ENCODE measurements at places on chromosomes 12 and 14.

- H3K36me3 ChIP-seq, result no peaks in the 10 kb centered on the region
- no peak overlapping the region for H3K27ac ChIP-seq
- no peaks in the 10 kb centered on the region for H3K4me1 ChIP-seq
- H3K4me3 ChIP-seq, result no peak overlapping the region
- DNase-seq, result no peak
These were observed 344.5 kb downstream of the TMTC2 start for GRCh38 chr12:83031196-83031595.

- H3K4me1 ChIP-seq, result no peaks in the 10 kb centered on the region
- no peaks in the 10 kb centered on the region for H3K36me3 ChIP-seq
- H3K27me3 ChIP-seq, result no peaks in the 10 kb centered on the region
- no peak for DNase-seq
- H3K27ac ChIP-seq, result no peak overlapping the region
These were observed 98.8 kb downstream of the DACT1 start for GRCh38 chr14:58736606-58737005.

- no peaks in the 10 kb centered on the region for H3K27me3 ChIP-seq
- no peaks in the 10 kb centered on the region for H3K4me1 ChIP-seq
- no peak overlapping the region for H3K27ac ChIP-seq
- H3K4me3 ChIP-seq, result no peak overlapping the region
These were observed 371.1 kb upstream of the RPL10L start for GRCh38 chr14:47022721-47023120.

GRCh38 chr12:85155791-85156190 lies 119.6 kb downstream of the LRRIQ1 start:
- H3K4me1 ChIP-seq, result no peaks in the 10 kb centered on the region
- H3K27ac ChIP-seq, result no peak overlapping the region
- no peaks in the 10 kb centered on the region for H3K36me3 ChIP-seq
- H3K27me3 ChIP-seq, result no peaks in the 10 kb centered on the region
- no peak overlapping the region for H3K4me3 ChIP-seq
- DNase-seq, result no peak

GRCh38 chr12:126076515-126076914 lies 1011.3 kb downstream of the AACS start:
- peaks cover 11% of the 10 kb centered on the region for H3K27me3 ChIP-seq
- no peak for DNase-seq
- no peaks in the 10 kb centered on the region for H3K4me1 ChIP-seq
- H3K36me3 ChIP-seq, result no peaks in the 10 kb centered on the region
- H3K27ac ChIP-seq, result no peak overlapping the region
- H3K4me3 ChIP-seq, result no peak overlapping the region

- DNase-seq, result no peak
- peaks cover 69% of the 10 kb centered on the region for H3K27me3 ChIP-seq
- H3K27ac ChIP-seq, result no peak overlapping the region
These were observed 41.9 kb downstream of the CYP46A1 start for GRCh38 chr14:99725774-99726537.

- H3K36me3 ChIP-seq, result no peaks in the 10 kb centered on the region
- peaks cover 4% of the 10 kb centered on the region for H3K4me1 ChIP-seq
- H3K27me3 ChIP-seq, result no peaks in the 10 kb centered on the region
- H3K27ac ChIP-seq, result no peak overlapping the region
These were observed 15.5 kb downstream of the TRMT5 start for GRCh38 chr14:60965402-60965801.

GRCh38 chr14:52926953-52927352 lies 23.9 kb downstream of the FERMT2 start:
- H3K4me3 ChIP-seq, result no peak overlapping the region
- no peaks in the 10 kb centered on the region for H3K27me3 ChIP-seq
- H3K27ac ChIP-seq, result no peak overlapping the region
- DNase-seq, result no peak
- peaks cover 3% of the 10 kb centered on the region for H3K4me1 ChIP-seq
- no peaks in the 10 kb centered on the region for H3K36me3 ChIP-seq

DNA sequence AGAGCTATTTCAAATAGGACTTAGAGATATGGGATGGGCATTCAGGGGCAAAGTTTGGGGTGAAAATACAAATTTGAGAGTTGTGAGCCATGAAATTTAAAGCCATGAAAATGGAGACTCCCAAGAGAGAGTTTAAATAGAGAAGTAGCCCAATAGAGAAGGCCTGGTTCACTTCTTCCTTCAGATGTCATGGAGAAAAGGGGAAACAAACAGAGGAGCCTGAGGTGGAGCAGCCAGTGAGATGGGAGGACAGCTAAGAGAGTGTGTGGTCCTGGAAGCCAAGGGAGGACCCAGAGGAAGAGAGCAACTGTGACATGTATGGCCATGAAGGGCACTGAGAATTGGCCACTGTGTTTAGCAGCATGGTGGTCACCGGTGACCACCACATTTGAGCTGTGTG lies 12.3 kb upstream of the DYNLL1 start:
- H3K27ac ChIP-seq, result no peak overlapping the region
- H3K36me3 ChIP-seq, result peaks cover 6% of the 10 kb centered on the region
- DNase-seq, result no peak
- H3K4me1 ChIP-seq, result peaks cover 38% of the 10 kb centered on the region
- no peak overlapping the region for H3K4me3 ChIP-seq

DNA sequence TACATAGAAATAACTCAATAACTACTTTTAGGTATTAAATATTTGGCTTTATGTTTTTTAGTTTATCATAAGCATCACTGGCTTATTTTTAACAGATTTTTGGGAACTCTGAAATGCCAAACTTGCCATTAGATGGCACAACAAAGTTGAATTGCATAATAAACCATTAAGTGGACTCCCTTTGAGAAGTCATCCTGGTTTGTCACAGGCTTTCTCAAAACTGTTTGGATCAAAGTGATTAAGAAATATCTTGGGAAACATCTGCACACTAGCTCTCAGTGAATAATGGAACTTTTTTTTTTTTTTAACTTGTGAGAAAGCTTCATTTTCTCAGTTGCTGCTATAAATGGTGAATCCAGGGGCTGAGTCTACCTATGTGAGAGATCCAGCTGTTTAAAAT lies 4.3 kb downstream of the SLC16A7 start:
- H3K27me3 ChIP-seq, result no peaks in the 10 kb centered on the region
- peak overlapping the region; percentile 82 for H3K27ac ChIP-seq
- H3K4me1 ChIP-seq, result peaks cover 42% of the 10 kb centered on the region

DNA sequence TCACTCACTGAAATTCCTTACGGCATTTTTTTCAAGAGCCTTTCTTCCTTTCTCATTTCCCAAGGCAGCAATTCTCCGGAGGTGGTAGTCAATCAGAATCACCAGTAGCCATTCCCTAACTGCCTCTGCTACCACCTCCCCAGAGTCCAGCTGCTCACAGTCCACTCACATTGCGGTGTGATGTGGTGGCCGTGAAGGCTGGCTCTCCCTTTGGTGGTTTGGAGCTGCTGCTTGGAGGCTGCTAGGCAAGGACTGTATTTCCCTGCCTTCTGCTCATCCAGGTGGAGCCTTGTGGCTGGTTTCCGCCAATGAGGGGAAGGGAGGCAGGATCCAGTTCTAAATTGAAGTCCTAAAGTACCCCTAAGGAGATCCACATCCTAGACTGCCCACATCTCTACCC lies 222.0 kb downstream of the ANO2 start:
- H3K27me3 ChIP-seq, result peaks cover 23% of the 10 kb centered on the region
- no peaks in the 10 kb centered on the region for H3K36me3 ChIP-seq
- no peak for DNase-seq

DNA sequence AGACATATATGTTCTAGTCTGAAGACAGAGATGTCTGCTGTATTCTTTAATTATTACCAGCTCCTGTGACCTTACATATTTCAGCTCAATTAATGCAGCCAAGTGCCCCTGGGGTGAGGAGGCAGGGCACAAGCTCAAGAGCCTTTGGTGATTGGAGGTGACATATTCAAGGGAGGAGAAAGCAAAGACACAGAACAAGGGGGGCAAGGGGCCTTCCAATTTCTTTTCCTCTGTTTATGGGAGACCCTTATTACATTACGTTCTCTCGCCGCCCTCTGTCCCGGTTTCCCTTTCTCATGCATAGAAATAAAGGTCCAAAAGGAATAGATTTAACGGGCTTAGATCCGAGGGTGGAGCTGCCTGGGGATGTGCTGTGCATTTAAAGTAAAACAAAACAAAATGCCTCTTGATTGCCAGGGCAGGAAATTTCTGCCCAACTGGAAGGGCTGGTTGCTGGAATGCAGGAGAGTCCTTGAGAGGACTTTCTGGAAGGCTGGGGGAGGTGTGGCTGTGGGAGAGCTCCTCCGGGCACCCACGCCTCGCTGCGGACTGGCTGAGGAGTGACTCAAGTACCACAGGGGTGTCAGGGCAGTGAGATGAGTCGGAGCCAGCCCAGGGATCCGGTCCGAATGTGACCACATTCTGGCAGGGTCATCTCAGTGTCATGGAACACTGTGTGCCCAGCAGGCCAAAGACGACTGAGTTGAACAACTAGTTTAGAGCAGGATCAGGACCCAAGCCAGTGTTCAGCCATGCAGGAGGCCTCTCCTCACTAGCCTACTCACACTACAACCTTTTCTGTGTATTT lies 32.1 kb upstream of the GSG1 start:
- H3K4me3 ChIP-seq, result no peak overlapping the region
- DNase-seq, result no peak
- H3K27ac ChIP-seq, result no peak overlapping the region
- no peaks in the 10 kb centered on the region for H3K36me3 ChIP-seq

DNA sequence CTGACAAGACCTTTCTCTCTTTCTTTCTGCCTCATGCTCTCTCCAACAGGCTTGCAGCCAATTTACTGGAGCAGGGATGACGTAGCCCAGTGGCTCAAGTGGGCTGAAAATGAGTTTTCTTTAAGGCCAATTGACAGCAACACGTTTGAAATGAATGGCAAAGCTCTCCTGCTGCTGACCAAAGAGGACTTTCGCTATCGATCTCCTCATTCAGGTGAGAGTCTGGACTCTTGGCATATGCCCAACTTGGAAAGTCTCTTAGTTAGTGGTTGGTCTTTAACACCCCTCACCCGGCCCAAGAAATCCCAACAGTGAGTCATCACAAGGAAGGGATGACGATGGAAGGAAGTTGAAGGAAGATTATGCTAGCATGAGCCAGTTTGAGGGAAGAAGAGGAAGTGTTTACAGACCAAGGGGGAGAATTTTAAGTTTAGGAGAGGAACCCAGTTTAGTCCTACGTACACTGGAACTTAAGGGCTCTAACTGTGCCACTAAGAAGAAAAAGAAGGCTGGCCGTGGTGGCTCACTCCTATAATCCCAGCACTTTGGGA lies 189.7 kb downstream of the ETV6 start:
- H3K4me3 ChIP-seq, result no peak overlapping the region
- H3K4me1 ChIP-seq, result peaks cover 2% of the 10 kb centered on the region
- DNase-seq, result no peak
- H3K36me3 ChIP-seq, result peaks cover 11% of the 10 kb centered on the region

DNA sequence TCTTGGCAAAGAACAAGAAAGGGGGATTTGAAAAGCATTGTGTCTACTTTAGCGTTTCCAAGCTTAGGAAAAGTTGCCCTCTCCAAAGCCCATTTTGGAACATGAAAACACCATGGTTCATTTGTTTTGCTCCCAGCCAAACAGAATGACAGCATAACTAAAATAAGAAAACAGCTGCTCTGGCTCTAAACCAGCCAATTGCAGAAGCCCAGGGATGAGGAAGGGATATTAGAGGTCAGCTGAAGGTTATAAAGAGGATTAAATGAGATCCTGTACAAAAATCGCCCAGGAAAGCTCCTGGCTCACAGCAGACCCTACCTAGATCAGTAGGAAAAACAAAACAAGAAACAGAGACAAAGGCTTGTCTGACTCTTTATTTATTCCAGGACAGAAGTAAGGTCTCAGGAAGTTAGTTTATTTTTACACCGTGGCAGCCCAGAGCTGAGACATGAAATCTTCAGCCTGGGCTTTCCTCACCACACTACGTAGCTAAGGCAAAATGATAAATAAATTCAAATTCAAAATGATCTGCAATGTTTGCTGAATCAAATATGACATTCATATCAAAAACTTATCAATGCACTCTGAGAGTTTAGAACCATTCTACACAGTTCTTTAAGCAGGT lies 25.9 kb downstream of the SPX start:
- H3K27me3 ChIP-seq, result peaks cover 10% of the 10 kb centered on the region
- DNase-seq, result no peak
- H3K4me1 ChIP-seq, result no peaks in the 10 kb centered on the region
- H3K36me3 ChIP-seq, result no peaks in the 10 kb centered on the region
- no peak overlapping the region for H3K27ac ChIP-seq
- no peak overlapping the region for H3K4me3 ChIP-seq

- no peaks in the 10 kb centered on the region for H3K27me3 ChIP-seq
- no peak for DNase-seq
- no peaks in the 10 kb centered on the region for H3K4me1 ChIP-seq
- no peak overlapping the region for H3K27ac ChIP-seq
- peaks cover 2% of the 10 kb centered on the region for H3K36me3 ChIP-seq
These were observed 54.3 kb downstream of the MAP3K9 start for GRCh38 chr14:70754991-70755390.

GRCh38 chr12:1791104-1791841 lies 29.1 kb upstream of the LRTM2 start:
- peak overlapping the region; percentile 43 for H3K4me3 ChIP-seq
- H3K4me1 ChIP-seq, result peaks cover 22% of the 10 kb centered on the region
- DNase-seq, result peak; percentile 64
- peaks cover 3% of the 10 kb centered on the region for H3K36me3 ChIP-seq

- no peak overlapping the region for H3K27ac ChIP-seq
- H3K36me3 ChIP-seq, result peaks cover 5% of the 10 kb centered on the region
- no peak for DNase-seq
- H3K4me3 ChIP-seq, result no peak overlapping the region
These were observed 5.0 kb upstream of the MEG3 start for GRCh38 chr14:100820957-100821356.

- peak; percentile 78 for DNase-seq
- H3K27me3 ChIP-seq, result no peaks in the 10 kb centered on the region
- peak within 1 kb of the TSS; percentile 94 for H3K27ac ChIP-seq
- peak within 1 kb of the TSS; percentile 89 for H3K4me3 ChIP-seq
- peaks cover 56% of the 10 kb centered on the region for H3K36me3 ChIP-seq
These were observed at the start of gene FKBP11 for GRCh38 chr12:48925304-48926011. Gene FKBP11, minus strand, starts transcription at chr12:48925492. Its CDS starts 64 bp downstream, at chr12:48925428.

- H3K27me3 ChIP-seq, result no peaks in the 10 kb centered on the region
- no peak overlapping the region for H3K27ac ChIP-seq
- no peaks in the 10 kb centered on the region for H3K4me1 ChIP-seq
- peaks cover 2% of the 10 kb centered on the region for H3K36me3 ChIP-seq
- no peak overlapping the region for H3K4me3 ChIP-seq
These were observed 34.7 kb downstream of the KICS2 start for GRCh38 chr12:64187370-64187769.

- H3K4me1 ChIP-seq, result no peaks in the 10 kb centered on the region
- H3K36me3 ChIP-seq, result no peaks in the 10 kb centered on the region
- DNase-seq, result no peak
- no peak overlapping the region for H3K27ac ChIP-seq
- no peaks in the 10 kb centered on the region for H3K27me3 ChIP-seq
- no peak overlapping the region for H3K4me3 ChIP-seq
These were observed 273.6 kb downstream of the SUDS3 start for GRCh38 chr12:118649765-118650585.

DNA sequence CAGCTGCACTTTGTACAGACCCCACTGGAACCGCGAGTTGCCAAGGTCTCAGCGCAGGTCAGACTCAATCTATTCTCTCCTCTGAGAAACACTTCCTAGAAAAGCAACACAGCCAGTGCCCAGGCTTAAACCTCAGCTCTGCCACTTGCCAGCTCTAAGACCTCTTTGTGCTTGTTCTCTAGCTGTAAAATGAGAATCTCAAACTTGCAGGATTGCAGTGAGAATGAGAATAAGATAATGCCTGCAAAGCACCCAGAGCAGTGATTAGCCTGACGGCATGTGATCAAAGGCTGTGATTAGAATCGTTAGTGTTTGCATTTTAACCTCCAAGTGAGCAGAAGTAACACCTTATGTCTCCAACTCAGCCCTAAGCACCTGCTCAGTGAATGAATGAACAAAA lies 21.3 kb downstream of the ANO2 start:
- H3K4me1 ChIP-seq, result no peaks in the 10 kb centered on the region
- H3K27ac ChIP-seq, result no peak overlapping the region
- DNase-seq, result no peak
- H3K4me3 ChIP-seq, result no peak overlapping the region
- no peaks in the 10 kb centered on the region for H3K36me3 ChIP-seq
- H3K27me3 ChIP-seq, result peaks cover 60% of the 10 kb centered on the region
